Breast epithelium (tissue), 4 donors: ENCODE measurements at places on chromosomes 2 and 18. TPM values are rescaled to one million over a fixed set of nuclear protein-coding genes. Genes with fewer than 3 reads are reported as not detected.

ERCC3 gene
- total RNA-seq: 37.3 TPM

CDKL4 gene
- total RNA-seq: 2.6 TPM

DNA sequence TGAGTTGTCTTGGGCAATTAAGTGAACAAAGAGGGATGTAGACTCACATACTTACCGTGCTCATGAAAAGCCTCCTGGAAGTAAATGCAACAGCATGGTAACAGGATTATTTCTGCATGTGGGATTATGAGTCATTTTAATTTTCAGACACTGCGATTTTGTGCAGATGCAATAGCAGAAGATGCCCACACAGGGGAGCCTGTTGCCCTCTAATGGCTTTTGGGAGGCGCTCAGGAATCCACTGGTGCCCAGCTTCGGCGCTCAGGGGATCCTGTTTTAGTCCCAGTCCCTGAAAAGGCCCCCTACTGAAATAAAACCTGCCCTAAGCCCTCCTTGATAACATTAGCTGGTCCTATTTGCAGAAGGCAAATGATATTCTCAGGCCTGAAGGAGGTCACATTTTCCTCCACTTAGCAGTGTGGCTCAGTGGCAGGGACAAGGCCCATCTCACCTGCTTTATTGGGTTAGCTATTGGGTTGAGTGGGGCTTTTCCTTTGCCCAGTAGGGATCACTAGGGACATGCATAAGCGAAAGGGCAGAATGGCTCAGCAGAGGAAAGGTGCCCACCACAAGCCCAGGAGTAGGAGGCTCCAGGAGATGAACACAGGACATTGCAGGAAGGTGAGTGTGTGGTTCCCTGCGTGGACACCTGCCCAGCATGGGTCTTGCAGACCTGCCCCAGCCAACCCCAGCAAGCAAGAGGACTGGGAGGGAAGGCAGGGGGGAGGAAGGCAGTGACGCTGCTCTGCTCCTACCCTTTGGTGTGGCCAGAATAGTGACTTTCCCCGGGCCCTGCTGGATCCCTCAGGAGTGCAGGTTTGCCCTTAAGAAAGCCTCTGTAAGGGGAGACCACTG is 26.5 kb upstream of the KCNS3 start:
- DNase-seq: no peak

DNA sequence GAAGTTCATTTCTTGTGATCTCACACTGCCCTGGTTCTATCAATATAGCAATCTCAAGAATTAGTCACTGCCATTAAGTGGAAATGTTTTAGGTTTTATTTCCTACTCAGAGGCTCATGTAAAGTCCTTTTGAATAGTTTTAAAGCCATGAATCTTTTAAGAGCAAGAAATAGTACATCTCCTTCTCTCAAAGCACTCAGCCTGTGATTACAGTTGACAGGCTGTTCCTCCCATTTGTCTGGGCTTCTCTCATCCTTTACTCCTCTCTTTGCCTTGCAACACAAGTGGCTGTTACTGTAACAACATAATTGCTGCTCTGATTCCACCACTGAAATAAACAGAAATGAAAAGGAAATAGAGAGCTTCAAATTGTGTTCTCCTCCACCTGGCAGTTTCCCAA is 18.4 kb downstream of the GRP start:
- no peak for DNase-seq

GRCh38 chr2:167932123-167932693 is 315.2 kb downstream of the STK39 start:
- DNase-seq: no peak

DNA sequence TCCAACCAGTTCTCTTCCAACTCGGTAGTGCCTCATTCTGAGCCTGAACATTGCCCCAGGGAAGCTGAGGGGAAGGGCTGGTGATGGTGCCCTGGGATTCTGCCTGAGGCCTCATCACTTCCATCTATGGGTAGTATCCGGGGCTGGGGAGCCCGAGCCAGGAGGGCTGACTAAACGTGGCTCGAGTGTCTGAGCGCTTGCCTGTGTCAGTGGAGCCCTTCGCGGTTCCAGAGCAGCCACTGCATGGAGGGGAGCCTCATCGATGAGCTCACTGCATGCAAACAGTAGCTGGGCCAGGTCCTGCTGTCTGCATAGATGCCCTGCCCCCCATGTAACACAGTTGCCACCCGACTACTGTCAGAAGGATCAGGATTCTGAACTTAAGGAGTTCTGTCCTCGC is 129.3 kb downstream of the GLI2 start:
- no peak for DNase-seq

DNA sequence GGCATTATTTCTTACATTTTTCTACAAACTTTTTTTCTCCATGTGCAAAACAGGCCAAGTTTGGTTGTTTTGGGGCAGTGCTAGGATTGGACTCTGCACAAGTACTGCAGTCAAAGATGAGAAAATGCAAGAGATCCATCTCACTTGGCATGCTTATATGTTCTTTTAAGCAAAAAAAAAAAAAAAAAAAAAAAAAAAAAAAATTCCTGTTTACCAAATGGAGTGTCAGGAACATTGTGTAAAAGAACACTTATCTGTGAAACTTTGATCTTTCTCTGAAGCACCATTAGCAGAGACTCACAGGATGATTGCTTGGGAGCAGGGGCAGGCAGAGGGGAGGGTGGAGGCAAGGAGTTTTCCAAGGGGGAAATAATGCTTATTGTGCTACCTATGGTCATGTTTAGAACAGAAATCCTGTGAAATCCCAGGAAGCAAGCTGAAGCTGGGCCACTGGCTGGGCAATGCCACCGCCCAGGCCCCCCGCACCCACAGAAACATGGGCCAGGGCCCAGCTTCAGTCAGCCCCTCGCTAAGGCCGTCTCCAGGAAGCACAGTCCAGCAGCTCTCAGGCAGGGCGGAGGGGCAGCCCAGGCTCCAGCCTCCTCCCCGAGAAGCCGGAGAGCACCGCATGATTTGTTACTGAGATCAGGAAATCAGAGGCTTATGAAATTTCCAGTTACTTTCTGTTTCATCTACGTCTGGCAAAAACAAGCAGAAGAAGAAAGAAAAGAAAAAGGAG is 229.4 kb downstream of the ZNF516 start:
- no peak for DNase-seq
